SHP77 treated with DMSO at 0.1 percent for 48 hours (cell line): ENCODE measurements at places on chromosomes 16 and 17.

- no peak for DNase-seq
Observed at GRCh38 chr17:6346986-6347385, 87.9 kb downstream of the AIPL1 start.

GRCh38 chr16:2006317-2006716 lies 3.3 kb downstream of the ZNF598 start:
- no peak for DNase-seq

DNA sequence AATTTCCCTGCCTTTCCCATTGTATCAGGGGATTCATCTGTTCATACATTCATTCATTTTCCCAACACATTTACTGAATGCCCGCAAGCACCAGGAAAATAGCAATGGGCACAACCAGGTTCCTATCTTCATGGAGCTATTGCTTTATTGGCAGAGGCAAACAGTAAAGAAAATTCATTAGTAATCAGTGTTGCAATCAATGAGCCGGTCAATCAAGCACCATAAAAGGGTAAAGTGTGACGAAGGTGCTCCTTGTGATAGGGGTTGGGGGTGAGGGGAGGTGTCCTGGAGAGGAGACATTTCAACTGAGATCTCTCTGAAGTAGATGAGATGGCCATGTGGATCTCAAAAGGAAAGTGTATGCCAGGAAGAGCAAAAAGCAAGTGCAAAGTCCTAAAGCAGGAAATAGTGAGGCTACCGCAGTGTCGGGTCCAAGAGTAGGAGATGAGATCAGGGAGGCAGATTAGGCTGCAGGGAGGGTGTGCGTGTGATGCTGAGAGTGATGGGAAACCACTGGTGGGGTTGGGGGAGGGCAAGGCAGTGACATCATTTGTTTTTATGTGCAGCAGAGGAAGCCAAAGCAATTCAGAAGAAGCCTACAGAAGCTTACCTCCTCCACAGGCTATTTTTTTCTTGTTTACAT lies 28.4 kb downstream of the CDH13 start:
- no peak for DNase-seq

- no peak for DNase-seq
Observed at GRCh38 chr16:89437991-89438390, 52.4 kb downstream of the ANKRD11 start.

GRCh38 chr16:2785101-2785991 lies 2.0 kb downstream of the PRSS33 start:
- DNase-seq: no peak

DNA sequence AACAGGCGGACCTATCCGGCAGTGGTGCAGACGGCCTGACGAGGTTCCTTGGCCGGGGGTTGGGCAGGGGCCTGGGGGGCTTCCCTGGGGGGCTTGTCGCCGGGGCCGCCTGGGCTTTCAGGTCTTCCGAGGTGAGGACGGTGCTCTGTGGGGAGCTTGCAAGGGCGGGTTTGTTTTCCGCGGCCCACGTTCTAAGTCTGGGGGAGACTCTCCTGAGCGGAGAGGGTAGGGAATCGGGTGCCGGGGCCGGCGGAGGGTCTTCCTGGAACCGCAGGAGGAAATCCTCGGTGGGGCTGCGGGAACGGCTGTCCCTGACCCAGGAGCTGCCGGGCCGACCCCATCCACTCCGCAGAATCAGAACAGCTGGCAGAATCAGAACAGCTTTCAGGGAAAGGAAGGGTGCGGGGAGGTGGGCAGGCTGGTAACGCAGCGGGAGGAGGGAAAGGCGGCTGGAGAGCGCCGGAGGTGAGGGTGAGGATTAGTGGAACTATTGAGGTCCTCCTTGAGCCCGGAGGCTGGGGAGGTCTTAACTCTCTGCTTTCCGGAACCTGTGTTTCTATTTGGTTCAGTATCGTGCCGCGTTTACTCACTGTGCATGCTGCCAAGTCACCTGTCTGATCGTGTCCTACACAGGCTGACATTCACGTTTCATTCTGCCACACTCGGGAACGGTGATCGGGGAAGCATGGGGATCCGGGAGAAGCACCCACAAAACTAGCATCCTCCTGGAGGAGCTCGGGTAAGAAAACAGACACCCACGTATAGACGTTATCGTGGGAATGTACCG lies 28.9 kb downstream of the CPSF4L start:
- no peak for DNase-seq
